ENCODE measurements at places on chromosomes 7 and 10.

GRCh38 chr10:93548376-93549071 lies 17.9 kb upstream of the FFAR4 start:
- peak; percentile 91 for DNase-seq

GRCh38 chr7:141045126-141045841 lies 28.6 kb upstream of the TMEM178B start:
- no peak for DNase-seq

- DNase-seq = no peak
Observed at GRCh38 chr7:24560772-24561171, 12.5 kb upstream of the PALS2 start.

GRCh38 chr7:20783700-20784387 lies 2.8 kb downstream of the SP8 start:
- peak; percentile 48 for DNase-seq

- DNase-seq = no peak
Observed at GRCh38 chr10:117132751-117133231, 5.3 kb downstream of the VAX1 start.

- DNase-seq = no peak
Observed at GRCh38 chr10:846126-846685, 85.3 kb downstream of the LARP4B start.

DNA sequence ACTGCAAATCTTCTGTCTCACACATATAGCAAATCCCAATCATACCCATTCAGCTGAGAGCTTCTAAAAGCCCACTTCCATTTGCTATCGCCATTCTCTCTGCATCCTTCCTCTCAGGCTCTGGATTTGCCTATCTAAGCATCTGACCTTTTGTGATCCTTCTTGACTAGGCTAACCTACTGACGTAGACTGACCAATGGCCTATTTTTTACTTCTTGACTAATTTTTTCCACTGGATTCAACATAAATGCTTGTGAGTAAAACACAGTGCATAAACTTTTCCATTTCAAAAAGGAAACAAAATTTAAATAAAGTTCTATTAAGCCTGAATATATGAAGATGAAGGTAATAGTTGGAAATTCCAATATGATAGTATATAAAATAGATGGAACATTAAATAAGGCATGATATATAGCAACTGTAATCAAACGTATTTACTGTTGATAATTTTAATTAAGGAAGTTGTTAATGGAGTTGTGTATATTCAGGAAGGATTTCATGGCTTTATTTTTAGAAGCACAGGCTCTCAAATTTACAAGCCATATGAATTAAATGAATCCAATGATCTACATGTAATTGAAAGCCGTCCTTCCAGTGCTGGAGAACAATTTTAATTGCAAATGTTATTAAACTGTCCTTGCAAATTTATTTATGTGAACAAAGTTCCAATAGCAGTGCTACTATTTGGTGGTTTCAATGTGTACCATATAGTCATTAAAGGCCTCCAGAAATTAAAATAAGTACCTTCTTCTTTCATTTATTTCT lies 918.4 kb downstream of the SORCS3 start:
- DNase-seq = no peak

DNA sequence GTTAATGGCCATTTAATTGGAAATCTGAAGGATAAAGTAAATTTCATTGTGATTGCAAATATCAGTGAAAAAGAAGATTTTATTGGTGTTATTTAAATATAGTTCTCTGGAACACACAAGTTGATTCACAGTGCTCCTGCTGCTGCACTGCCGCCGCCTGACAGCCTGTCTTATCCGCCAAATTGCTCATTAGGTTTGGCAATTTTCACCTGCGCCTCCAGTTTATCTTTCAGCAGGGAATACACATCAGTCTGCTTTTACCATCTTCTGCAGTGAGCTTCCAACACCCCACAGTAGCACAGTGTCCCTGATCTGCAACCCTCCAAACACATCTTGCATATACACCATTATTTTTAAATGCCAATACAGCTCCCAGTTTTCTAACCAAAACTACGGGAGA lies 308.3 kb downstream of the PARD3 start:
- no peak for DNase-seq

GRCh38 chr7:69465262-69465661 lies 133.0 kb upstream of the AUTS2 start:
- no peak for DNase-seq

- peak; percentile 15 for DNase-seq
Observed at GRCh38 chr7:36153571-36154097, 580 bp downstream of the EEPD1 start.

DNA sequence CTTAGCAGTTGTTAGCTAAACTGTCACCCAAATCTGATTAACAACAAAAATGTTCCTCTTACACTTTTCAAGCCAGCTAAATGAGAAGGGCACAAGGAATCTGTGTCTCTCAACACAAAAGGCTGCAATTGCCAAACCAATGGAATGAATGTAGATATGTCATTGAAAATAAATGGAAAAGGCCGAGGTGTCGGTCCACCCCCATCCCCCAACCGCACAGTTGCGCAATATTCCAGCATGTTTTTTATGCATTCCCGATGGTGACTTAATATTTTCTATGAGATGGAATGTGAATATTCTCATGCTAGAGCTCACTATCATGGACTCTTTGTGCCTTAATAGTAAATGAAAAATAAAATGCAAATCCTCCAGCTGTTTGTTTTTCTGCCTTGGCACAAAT lies 181.6 kb upstream of the LRGUK start:
- no peak for DNase-seq

DNA sequence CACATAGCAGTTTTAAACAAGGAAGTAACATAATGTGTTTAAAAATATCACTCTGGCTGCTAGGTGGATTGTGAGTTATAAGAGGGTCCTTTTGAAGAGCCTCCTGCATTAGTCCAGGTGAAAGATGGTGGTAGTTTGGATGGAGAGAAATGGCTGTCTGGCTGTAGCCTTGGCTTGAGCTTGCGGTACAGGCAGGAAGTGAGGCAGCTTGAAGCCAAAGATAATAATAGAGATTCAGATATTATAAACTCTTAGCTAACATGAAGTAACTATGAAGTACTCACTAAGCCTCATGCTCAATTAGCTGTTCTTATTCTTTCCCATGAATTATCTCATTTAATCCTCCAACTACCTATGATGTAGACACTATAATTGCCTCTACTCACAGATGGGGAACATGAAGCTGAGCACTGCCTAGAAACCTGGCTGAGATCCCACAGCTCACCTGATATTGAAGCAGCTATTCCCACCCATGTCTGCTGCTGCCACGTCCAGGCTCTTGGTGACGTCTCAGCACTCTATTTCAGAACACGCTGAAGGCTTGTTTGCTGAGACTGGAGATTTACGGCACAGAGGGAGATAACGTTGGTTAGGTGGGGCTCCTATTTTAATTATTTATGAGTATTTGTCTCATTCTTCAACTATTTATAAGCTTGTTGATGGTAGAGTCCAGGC lies 10.4 kb downstream of the C10orf120 start:
- no peak for DNase-seq

- DNase-seq = no peak
Observed at GRCh38 chr7:92044940-92045339, 89.3 kb downstream of the CYP51A1 start.

DNA sequence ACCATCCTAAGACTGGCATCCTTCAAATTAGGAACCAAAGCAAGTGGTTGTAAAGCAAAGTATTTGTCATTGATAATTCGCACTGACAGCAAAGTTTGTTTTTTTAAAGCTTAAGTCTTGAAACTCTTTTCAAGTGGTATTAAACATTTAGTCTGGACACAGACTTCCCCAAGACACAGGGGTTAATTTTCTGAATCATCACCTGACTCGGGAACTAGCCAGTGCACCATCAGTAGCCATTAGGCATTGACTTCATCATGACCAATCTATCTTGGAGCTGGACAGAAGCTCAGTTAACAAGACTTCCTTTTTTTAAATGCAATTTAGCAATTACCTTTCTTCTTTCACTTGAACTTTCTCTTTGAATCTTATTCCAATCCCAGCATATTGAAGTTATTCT lies 210.6 kb downstream of the ZNF365 start:
- no peak for DNase-seq

GRCh38 chr10:27861781-27862180 lies 116.2 kb upstream of the MKX start:
- no peak for DNase-seq

GRCh38 chr7:43363035-43363791 lies 219.7 kb upstream of the STK17A start:
- peak; percentile 48 for DNase-seq

- DNase-seq = no peak
Observed at GRCh38 chr7:41351091-41351490, 351.8 kb downstream of the INHBA start.

DNA sequence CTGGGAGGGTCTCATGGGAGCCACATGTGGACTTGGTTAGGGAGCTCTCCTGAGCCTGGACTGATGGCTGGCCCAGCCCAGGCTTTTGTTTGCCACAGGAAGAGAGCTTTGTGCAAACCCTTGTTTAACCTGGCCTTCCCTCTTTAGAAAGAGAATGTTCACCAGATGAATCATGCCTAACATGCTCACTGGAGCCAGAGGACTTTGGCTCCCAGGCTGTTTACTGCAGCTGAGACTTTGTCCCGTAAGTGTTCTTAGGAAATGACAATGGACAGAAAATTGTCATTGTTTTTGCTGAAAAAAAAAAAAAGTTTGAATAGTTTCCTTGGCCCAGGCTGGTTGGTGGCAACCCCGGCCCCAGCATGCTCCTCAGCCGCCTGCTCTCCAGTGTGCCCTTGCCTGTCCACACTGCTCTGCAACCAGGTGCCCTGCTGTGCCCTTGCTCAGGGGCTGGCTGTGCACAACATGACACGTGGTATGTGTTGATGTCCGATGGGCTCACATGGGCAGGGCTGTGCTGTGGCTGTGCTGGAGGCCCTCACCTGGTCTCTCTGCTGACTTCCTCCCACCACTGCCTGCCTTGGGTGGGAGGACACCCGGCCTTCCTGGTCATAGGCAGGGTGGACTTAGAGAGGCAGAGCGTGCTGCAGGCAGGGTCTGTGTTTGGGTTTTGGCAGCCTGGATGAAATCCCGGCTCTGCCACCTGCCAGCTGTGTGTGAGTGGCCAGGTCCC lies 215.3 kb upstream of the ZNF32 start:
- peak; percentile 77 for DNase-seq

DNA sequence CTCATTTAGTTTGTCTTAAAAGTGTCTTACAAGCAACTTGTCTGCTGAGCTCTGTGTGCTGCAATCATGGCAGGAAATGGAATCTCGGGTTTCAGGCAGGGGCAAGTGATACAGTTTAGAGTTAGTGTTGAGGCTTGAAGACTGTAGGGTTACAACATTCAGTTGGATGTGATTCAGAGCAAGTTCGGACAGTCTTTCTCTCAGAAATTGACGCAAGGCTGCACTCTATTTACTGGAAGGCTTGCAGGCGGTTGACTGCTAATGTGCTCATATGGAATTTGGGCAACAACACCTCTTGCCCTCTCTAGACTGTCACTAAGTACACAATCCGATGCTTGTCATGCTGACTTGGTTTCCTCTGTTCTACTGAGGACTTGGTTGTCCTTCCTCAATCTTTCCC lies 161.7 kb upstream of the BMPER start:
- DNase-seq = peak; percentile 21

GRCh38 chr10:18683427-18683826 lies 24.2 kb downstream of the ARL5B start:
- peak; percentile 63 for DNase-seq

DNA sequence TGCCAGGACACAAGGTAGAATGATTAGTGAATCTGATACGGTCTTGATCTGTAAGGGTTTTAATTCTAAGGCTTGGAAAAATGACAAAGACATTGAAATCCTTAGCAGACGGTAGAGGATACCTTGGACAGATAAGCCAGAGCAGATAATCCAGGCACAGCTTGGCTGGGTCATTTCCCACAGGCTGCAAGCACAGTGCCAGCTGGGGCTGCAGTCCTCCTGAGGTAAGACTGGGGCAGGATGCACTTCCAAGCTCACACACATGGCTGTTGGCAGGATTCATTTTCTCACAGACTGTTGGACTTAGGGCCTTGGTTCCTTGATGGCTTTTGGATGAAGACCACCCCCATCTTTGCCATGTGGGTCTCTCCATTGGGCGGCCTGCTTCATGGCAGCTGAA lies 63.2 kb upstream of the BMPER start:
- no peak for DNase-seq

- DNase-seq = no peak
Observed at GRCh38 chr7:50270531-50271018, 33.9 kb upstream of the IKZF1 start.

DNA sequence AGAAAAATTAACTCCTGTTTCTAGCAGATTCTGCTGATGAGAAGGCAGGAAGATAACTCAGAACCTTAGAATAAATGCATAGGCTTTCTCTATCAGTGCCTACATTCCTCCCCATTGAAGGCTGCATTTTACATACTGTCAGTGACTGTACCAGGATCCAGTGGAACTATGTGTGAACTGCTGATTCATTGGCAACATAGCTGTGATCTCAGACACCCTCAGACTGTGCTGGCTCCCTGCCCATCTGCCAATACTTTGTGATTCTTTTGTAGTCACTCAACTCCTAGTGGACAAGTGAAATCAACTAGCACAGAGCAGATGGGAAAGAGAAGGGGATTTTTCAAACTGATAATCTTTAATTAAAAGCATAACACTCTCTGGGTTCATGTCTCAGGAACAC lies 375.8 kb downstream of the MDFIC start:
- DNase-seq = peak; percentile 39

GRCh38 chr10:88616250-88616977 lies 29.9 kb downstream of the LIPJ start:
- no peak for DNase-seq

- no peak for DNase-seq
Observed at GRCh38 chr7:79403879-79404278, 49.6 kb downstream of the MAGI2 start.

DNA sequence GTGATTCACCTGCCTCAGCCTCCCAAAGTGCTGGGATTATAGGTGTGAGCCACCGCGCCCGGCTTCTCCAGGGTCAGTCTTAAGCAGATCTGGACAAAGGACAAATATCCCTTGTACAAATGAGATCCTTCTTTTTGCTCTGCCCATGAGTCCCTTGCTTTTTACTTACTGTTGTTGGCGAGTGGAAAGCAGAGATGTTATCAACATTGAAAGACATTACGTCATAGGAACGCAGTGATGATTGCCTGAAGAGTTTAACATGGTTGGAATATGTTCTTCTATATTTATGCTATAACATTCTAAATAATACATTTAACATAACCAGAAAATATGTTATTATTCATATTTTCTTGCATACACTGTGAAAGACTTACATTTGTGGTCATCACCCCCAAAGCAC lies 644.3 kb upstream of the LRRN3 start:
- no peak for DNase-seq

DNA sequence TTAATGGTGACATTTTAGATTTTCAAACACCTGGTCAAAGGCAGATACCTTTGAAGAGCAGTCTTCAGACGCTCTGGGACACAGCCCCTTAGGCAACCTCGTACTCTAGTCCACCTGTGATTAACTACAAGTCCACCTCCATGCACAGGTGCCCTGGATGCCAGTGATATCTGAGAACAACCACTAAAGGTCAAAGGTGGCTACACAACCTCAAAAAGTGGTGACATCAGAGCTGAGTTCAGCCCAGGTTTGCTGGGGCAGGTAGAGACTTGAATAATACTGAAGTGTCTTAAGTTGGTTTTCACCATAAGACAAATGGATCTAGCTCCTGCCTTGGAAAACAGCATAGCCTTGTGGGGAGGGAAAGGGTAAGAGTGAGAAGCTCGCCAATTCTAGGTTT lies 143.4 kb upstream of the ADO start:
- peak; percentile 31 for DNase-seq

GRCh38 chr7:118324790-118325449 lies 100.4 kb downstream of the ANKRD7 start:
- no peak for DNase-seq

GRCh38 chr7:40204581-40204980 lies 69.8 kb downstream of the SUGCT start:
- no peak for DNase-seq

- DNase-seq = peak; percentile 49
Observed at GRCh38 chr10:75540357-75540966, 109.0 kb downstream of the LRMDA start.

GRCh38 chr7:104627516-104627915 lies 299.1 kb downstream of the LHFPL3 start:
- DNase-seq = peak; percentile 49
